HFF-Myc (cell line): ENCODE measurements at places on chromosomes 5 and 9.
A peak's percentile ranks its signal among the peaks of the same experiment; 100 is the strongest.

DNA sequence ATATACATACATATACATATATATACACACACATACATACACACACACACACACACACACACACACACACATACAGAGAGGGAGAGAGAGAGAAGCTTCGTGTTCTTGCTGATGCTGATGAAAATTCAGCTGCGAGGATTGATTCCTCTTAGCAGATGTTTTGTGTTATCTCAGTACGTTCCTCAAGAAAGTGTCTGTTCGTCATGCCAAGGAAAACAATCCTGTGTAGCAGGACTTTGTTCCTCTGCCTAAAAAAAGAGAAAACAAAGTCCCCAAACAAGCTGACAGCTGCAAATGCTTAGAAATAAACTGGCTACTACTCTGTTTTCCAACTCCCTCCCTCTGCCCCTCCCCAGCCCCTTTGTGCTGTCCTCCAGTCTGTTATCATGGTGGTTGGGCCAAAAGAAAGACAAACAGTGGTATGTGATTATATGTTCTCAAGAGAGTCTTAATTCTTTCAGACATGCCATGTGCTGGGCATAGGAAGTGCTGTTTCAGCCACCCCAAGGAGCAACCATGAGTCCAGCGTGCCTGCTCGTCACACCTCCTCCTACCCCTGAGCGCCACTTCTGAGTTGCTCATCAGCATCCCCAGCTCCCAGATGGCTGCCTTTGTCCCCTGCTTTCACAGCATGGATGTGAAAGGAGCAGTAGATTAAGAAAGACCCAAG lies 71.5 kb upstream of the EQTN start:
- no peak for DNase-seq

DNA sequence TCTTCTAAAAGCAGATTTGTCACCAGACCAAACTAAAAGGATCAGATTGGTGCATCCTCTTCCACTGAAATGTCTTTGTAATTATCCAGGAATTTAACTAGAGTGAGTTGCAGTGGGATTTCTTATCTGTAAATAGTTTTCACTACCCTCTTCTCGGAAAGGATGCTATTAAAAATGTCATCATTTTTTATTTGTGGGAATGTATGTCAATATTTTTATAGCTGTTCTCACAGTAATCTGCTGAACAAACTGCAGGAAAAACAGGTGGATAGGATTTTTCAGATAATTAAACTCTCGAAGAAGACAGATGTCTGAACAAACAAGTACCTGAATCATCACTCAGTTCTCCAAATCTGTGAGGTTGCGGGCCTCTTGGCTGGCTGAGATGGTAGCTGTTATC lies 62.7 kb downstream of the RAB14 start:
- DNase-seq, result no peak

GRCh38 chr9:124482431-124483031 lies 24.7 kb downstream of the NR5A1 start:
- no peak for DNase-seq

GRCh38 chr5:132277256-132277655 lies 16.9 kb upstream of the SLC22A4 start:
- DNase-seq, result no peak

DNA sequence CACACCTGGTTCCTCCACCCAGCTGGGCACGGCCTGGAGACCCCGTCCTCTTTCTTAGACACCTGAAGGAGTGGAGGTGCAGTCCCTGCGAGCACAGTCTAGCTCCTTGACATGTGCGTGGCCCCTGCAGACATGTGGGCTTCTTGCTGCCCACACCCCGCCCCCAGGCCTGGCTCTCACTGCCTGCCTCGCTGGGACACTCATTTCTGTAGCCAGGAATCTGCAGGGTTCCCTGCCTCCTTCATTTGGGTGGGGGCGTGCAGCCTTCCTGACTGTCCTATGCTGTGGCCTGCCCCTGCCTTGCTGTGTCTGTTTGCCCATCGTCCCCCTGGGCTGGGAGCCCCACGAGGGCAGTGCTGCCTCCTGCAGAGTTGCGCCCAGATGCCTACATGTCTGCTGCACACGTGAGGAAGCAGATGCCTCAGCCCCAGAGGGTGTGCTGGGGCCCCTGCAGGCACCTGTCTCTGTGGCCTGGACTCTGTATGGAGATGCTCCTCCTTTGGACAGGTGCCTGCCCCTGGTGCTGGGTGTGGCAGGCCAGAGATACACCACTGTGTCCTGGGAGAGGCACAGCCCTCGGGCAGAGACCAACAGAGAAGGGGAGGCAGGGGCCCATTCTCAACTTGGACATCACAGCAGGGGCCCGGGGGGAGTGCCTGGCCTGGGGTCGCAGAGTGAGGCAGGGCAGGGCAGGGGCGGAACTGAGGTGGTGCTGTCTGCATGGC lies 22.6 kb downstream of the FLT4 start:
- DNase-seq, result no peak

- DNase-seq, result no peak
These were observed 27.8 kb upstream of the TNFSF8 start for GRCh38 chr9:114958021-114958843.

DNA sequence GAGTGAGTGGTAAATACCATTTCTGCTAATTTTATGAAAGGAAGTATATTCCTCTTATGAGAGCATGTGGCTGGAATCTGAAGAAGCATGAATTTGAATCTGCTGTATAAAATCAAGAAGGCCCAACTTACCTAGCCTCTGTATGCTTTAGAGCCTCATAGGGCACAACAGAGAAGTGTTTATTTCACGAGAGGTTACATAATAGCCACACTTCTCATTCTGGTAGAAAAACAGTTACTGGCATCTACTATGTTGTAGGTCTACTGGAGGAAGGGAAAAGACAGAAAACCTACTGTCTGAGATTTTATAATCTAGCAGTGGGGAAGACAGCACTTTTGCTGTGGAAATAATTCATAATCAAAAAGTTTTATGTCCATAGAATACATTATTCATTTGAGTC lies 172.6 kb upstream of the ZNF608 start:
- no peak for DNase-seq

- DNase-seq, result peak; percentile 40
These were observed 213.4 kb upstream of the ADAMTSL1 start for GRCh38 chr9:18260521-18260920.

DNA sequence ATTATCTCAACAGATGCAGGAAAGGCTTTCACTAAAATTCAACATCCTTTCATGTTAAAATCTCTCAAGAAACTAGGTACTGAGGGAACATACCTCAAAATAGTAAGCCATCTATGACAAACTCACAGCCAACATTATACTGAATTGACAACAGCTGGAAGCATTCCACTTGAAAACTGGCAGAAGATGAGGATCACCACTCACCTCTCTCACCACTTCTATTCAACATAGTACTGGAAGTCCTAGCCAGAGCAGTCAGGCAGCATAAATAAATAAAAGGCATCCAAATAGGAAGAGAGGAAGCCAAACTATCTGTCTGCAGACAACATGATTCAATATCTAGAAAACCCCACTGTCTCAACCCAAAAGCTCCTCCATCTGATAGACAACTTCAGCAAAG lies 203.6 kb upstream of the GRAMD2B start:
- no peak for DNase-seq

- no peak for DNase-seq
These were observed 50.8 kb upstream of the SIMC1 start for GRCh38 chr5:176187276-176188062.

GRCh38 chr5:16391858-16392649 lies 73.5 kb downstream of the ZNF622 start:
- DNase-seq, result no peak

GRCh38 chr9:4010309-4010708 lies 289.6 kb downstream of the GLIS3 start:
- no peak for DNase-seq

- no peak for DNase-seq
These were observed 14.7 kb upstream of the CSF1R start for GRCh38 chr5:150101023-150101422.

DNA sequence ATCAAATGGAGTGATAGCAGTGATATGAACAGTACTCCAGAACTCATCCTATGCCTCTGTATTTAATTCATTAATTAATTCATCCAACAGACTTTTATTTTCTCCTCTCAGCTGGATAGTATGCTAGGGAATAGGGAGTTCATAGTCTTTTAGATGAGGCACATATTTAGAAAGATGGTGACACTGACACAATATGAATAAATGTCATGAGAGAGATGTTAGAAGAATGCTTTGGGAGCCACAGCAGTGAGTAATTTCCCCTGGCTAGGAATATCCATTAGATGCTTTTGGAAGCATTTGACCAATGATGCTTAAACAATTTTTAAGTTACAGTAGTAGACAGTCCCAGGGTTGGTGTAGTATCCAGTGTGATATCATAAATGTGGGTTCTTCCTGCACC lies 428.7 kb upstream of the SGCD start:
- no peak for DNase-seq

DNA sequence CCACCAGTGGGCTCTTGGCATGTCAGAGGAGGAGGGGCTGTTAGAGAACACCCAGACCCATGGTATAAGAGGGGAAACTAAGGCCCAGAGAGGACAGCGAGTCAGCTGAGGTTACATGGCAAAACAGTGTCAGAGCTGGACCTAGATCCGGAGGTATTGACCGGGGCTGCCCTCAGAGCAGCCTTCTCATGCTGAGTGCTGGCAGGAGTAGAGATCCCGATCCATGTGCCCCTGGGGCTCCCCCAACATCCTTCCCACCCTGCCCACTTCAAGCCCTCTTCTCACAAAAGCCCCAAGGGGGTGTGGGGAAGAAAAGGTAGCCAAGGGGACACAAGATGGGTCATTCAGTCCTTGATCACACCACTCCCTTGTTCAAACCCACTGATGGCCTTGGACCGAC lies 19.9 kb downstream of the CSF1R start:
- DNase-seq, result no peak

DNA sequence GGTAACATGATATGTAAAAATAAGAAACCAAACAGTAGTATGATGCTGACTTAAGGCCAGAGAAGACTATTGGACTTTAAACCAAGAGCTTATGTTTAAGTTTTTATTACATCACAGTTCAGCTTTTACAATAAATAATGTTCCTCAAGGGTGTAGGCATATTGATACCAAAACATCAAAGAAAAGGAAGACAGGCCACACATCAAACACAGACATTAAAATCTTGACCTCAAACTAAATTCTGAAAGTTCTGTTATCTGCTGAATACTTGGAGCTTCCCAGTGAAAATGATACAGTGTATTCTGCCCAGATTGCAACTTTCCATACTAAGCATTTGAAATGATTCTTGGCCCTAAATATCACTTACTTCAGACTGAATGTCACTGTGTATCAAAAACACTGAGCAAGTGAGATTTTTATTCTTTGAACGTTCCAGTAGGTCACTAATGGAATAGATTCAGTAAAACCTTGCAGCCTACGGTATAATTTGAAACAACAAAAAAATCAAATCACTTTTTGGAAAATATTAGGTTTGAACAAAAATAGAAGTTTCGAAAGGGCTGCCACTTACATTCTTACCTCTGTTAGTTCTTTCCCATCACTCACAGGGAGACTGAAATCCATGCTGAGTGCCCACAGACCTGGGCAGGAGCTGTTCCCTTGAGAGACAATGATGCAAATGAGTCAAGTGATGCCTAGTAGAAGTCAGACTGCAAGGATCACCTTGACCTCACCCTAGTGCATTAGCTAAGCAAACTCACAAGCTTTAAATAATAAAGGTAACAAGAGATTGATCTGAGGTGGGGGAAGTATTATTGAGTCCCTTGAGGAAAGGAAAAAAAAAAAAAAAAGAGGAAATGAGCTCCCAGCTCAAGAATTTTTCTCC lies 2.5 kb downstream of the LPAR1 start:
- DNase-seq, result no peak

GRCh38 chr5:96655085-96655484 lies 7.1 kb upstream of the CAST start:
- no peak for DNase-seq

DNA sequence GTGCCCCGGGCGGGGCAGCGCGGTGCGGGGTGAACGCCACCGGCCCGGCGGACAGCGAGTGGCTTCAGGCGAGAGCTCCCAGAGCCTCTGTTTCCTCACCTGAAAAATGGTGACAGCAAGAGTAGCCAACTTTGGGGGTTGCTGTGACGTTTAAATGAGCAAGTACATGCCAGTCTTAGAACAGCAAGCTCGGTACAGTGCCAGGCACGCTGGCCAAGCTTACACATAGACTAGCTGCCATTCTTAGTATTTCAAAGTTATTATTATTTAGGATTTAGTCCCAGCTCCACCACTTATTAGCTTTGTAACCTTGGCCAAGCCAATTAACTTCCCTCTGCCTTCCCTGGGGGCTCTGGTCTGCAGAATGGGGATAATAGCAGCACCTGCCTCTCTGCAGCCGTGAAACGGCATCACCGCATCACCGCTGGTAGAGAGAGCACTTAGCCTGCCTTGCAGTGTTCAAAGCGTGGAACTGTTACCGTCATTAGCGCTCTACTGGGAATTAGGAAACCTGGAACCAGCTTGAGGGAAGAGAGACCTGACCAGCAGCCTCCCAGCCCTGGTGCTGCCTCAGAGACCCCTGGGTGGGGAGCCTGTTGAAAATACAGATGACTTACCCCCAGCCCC lies at the start of gene C9orf50:
C9orf50 (minus strand) TSS at position 433 of the 627 bp plus-strand sequence. CDS start 527 bp downstream, outside the sequence.
- DNase-seq, result no peak

DNA sequence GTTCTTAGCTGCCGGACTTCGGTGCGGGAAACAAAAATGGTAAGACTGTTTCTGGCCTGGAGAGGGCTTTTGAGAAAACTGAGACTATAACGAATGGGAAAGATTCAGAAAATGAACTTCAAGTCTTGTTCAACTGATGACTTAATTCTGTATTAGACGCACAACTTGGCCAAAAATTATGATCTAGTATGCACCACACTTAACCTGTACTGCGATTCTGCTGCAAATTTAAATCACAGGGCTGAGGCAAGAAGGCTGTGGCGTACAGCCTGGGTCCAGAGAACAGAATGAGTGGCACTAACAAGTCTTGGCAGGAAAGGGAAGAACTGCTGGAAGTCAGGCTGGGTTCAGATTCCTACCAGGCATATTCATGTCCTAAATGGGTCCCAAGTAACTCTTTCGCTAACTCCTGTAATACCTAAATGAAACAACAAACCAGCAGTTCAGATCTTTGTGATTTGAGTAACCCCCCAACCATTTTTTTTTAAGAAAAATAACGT lies 781 bp upstream of the COL23A1 start:
- no peak for DNase-seq

- DNase-seq, result no peak
These were observed 123.0 kb downstream of the GALNT10 start for GRCh38 chr5:154313360-154314017.

- DNase-seq, result no peak
These were observed 72.4 kb upstream of the MEF2C start for GRCh38 chr5:88955403-88955802.

DNA sequence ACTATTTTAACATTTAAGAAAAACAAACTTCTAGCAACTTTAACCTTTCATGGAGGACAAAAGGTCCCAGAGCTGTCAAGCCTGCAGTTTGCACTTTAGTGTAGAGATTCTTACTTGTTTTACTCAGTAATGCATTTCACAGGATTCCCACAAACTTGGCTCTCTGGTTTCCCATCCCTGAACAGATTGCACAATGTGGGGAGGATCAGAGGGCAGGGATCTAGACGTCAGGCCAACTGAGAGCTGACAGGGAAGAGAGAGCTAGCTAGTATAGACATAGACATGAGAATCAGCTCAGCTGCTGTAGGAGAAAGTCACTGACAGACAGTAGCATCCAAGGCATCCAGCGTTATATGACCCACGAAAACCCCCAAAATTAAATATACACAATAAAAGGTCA lies 20.9 kb upstream of the BNIP1 start:
- no peak for DNase-seq

- no peak for DNase-seq
These were observed 25.9 kb downstream of the QRFP start for GRCh38 chr9:130870491-130871381.
